ENCODE measurements at places on chromosomes 11 and 22.
A peak's percentile ranks its signal among the peaks of the same experiment; 100 is the strongest.

GRCh38 chr11:60647087-60647486 is 52.3 kb upstream of the MS4A8 start:
- no peak for DNase-seq

GRCh38 chr22:42300259-42301076 is 30.0 kb upstream of the TCF20 start:
- no peak for DNase-seq

GRCh38 chr11:84412862-84413261 is 1126.7 kb upstream of the CCDC90B start:
- no peak for DNase-seq

DNA sequence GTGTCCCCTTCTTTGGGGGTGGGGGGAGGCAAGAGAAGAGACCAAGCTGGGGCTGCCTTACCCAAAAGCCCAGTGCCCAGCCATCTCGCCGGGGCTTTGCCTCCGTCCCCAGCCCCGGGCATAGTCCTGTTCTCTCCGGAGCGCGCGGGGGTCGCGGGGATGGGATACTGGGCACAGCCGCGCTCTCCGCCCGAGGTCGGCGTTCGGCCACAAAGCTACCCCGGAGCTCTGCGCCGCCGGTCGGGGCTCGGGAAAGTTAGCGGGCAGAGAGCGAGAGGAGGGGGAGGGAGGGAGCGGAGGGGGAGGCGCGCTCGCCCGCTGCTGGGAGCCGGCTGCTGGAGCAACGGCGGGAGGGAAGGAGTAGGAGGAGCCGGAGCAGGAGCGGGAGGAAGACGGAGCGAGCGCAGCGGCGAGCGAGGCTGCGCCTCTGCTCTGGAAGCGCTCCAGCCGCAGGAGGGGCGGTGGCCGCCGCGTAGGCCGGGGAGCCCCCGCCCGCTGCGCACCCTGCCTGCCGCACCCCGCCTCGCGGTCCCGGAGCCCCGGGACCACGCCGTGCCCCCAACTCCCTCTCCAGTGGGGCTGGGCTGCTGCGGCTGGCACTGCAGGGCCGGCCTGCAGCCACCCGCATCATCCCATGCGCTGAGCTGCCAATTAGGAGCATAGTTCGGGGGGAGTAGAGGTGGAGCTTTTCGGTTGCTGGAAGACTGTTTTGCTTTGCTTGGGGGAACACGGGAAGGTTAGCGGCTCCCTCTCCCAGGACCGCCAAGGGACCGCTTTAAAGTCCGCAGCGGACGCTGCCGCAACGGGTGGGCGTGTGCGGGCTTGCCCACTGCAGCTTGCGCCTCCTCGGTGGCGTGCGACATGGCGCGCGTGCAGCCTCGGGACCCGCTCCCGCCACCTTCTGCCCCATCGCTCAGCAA is at the start of gene SCN4B:
Gene SCN4B, minus strand, starts transcription at position 272 of the 920 bp plus-strand sequence. Its CDS starts 150 bp downstream, at position 122.
- DNase-seq = peak; percentile 62

DNA sequence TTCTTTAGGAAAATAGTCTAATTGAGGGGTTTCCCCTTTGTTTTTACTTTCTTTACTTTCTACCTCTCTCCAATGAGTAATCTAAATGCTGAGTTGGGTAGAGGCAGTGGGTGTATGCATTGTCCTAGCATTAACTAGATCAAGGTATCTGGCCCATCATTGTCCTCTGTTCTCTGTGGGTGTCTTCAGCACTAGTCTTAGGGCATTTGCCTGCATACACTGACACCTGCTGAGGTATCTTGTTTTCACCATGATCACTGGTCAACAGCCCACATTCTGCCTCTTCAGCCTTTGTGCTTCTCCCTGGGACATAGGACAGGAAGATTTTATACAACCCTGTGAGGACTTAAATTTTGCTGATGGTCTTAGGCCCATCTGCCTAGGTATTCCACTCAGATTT is 371.1 kb downstream of the RAB38 start:
- no peak for DNase-seq

DNA sequence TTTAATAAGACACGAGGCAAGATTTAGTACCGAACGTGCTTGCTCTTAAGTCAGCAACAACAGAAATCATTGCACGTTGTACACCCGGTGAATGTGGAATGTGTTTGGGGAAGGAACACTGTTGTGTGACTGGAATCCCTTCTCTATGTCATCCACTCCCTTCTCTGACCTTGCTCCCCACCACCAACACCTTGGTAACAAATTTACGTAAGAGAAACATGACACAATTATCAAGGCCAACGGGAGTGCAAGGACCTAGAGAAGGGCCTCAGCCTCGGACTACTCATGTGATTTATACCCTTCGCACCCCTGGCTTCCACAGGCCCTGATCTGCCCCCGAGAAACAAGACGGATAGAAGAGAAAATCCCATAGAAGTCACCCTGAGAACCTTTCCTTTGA is 236.2 kb downstream of the LARGE1 start:
- no peak for DNase-seq

- no peak for DNase-seq
Observed at GRCh38 chr11:12794576-12795230, 120.5 kb downstream of the TEAD1 start.

- DNase-seq = no peak
Observed at GRCh38 chr11:108491936-108492335, 6.2 kb downstream of the POGLUT3 start.

GRCh38 chr11:134504146-134504905 is 92.3 kb upstream of the B3GAT1 start:
- DNase-seq = no peak

- DNase-seq = peak; percentile 23
Observed at GRCh38 chr11:116970485-116971292, 127.5 kb downstream of the SIK3 start.

GRCh38 chr11:65459552-65459951 is 37.0 kb downstream of the NEAT1 start:
- DNase-seq = no peak

- DNase-seq = peak; percentile 9
Observed at GRCh38 chr11:78295991-78296930, 107.5 kb downstream of the USP35 start.

- no peak for DNase-seq
Observed at GRCh38 chr22:39503630-39504029, 1.5 kb downstream of the MIEF1 start.

GRCh38 chr22:44313385-44314006 is 745 bp upstream of the SHISAL1 start:
- no peak for DNase-seq

- no peak for DNase-seq
Observed at GRCh38 chr11:125393331-125393730, 102.7 kb downstream of the FEZ1 start.

- no peak for DNase-seq
Observed at GRCh38 chr11:116640641-116641402, 132.0 kb downstream of the BUD13 start.

GRCh38 chr22:47613606-47614350 is 851.3 kb downstream of the TBC1D22A start:
- no peak for DNase-seq

DNA sequence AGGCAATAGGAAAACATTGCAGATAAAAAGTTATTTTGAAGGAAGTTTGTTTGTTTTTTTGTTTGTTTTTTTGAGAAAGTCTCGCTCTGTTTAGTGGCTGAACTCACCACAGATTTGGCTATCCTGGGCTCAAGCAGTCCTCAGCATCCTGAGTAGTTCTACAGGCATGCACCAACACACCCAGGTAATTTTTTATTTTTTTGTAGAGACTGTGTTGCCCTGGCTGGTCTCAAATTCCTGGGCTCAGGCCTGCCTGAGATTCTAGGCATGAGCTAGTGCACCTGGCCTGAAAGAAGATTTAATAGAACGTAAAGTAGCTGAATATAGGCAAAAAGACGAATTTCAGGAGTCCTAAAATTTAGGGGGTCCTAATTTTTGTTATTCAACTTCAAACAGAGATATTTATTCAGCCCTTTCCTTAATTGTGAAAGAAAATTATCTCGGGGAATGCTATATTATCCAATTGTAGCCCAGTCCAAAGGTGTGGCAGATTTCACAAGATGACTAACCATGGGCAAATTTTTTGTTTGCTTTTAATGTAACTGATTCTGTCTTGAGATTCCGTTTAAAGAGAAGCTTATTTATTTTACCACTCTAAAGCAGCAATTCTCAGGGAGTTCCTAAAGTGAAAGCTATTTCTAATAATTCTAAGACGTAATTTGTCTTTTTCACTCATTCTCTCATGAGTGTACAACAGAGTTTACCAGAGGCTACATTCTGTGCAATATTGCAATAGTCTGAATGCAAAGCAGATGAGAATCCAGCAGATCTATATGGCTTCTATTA is 940 bp downstream of the IL18 start:
- DNase-seq = no peak

DNA sequence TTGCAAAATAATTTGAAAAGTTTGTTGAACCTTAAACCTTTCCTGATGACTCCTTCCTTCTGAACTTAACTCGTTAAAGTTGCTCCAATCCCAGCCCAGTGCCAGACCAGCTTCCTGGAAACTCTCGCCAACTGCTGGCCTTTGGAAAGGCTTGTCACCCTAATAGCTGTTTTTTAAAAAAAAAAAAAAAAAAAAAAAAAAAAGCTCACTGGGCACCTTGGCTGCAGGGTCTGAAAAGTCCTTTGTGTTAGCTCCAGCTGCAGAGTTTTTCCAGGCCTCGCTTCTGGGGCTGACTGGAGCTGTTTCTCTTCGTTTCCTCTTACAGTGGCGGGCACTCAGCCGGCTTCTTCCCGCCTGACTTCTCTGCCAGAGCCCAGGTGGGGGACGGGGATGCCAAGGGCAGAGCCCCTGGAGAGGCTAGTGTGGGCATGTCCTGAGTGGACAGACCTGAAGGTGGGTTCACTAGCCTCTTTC is 25.1 kb downstream of the KCNQ1OT1 start:
- DNase-seq = no peak

DNA sequence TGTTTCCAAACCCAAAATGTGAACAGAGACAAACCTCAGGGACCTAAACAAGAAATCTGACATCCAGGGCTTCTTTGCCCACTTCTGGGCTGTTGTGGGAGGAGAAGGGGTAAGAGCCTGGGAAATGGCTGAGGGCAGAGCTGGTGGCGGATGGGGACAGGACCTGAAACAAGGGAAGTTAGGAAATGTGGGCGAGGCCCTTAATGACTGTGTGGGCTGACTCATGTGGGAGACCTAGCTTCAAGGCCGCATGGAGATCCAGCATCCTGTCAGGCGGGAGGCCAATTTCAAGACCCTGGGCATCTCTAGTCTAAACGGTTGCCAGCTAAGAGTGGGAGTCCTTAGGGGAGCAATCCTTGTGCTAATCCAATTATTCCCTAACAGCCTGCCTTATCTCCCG is 2.1 kb upstream of the OAF start:
- peak; percentile 67 for DNase-seq

DNA sequence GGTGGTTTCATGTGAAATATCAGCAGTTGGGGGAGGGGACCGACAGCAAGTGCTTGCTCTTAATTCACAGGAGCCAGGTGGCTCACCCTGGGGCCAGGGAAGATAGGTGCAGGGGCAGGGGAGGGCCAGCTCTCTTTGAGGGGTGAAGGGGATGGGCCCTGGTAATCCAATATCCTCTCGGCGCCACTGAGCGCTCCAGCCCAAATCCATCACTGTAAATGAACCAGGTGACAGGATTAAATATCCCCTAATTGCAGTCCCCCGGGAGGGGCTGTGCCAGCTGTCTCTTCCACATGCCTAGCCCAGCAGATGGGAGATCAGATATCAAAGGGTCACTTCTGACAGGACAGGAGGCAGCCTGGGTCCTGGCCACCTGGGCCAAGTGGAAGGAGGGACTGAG is 531.8 kb upstream of the CADM1 start:
- DNase-seq = no peak

- no peak for DNase-seq
Observed at GRCh38 chr11:75639762-75640181, 29.1 kb downstream of the MAP6 start.

DNA sequence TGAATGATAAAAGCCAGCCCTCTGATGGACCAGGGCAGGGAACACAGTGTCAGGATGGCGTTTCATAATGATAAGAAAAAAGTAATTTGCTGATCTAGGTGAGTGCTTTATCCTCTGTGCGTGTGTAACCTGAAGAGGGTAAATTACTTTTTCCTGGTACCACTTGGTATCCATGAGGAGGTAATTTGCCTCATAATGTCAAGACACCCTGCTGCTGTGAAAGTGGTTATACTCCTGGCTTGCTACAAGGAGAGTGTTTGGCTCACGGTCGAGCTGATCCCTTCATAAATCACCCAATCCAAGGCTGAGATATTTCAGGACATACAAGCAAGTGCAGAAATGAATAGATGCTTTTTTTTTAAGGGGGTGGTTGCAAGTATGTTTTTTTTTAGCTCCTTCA is 207.2 kb upstream of the PGR start:
- no peak for DNase-seq

- no peak for DNase-seq
Observed at GRCh38 chr22:19728836-19729235, 5.5 kb downstream of the GP1BB start.

DNA sequence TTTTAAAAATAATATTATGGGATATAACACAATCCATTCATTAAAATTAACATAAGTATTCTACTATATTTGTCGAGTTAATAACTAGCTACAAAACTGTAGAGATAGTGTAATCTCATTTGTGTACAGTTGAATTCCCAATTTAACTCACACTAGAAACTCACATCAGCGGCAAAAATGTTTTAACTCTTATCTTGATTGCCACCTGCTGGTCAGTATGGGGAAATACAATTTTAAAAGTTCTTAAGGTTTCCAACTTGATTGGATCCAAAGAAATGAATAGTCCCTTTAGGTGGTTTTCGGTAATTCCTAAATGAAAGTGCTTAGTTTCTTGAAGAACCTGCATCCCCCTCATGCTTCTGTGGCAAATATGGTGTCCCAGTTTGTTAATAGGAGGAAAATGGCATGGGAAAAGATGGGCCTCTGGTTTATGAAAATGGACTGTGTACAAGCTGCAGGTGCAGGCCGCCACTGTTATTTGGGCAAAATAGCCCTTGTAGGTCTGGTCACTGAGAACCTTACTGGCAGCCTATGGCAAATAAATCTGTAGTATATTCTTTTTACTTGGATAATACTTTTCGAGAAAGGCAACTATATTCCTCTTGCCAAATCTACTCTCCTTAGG is 33.7 kb upstream of the SLC17A6 start:
- no peak for DNase-seq

DNA sequence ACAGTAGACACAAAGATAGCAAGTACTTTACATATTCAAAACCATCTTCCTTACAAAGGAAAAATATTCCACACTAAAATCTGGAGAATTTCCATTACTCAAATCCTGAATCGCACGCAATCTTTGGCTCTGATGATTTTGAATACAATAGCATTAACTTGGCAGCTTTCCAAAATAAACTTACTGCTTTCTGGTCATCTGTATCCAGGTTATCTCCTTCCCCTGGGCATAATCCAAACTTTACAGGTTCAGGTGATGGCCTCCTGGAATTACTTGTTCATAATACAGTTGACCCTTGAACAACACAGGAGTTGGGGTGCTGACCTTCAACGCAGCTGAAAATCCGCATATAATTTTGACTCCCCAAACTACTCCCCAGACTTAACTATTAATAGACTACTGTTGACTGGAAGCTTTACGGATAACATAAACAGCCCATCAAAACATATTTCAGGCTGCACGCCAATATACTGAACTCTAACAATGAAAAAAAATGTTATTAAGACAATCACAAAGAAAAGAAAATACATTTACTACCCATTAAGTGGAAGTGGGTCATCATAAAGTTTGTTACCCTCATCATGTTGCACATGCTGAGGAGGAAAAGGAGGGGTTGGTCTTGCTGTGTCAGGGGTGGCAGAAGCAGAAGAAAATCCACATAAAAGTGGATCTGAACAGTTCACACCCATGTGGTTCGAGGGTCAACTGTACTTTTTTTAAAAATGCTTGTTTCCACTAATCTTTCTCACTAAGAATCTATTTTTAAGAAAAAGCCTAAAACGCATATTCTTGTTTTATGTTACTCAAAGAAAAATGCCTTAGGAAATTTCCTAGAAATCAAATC is 6.5 kb downstream of the MTMR2 start:
- DNase-seq = no peak
